ENCODE measurements at places on chromosomes 3 and 15. TPM values are rescaled to one million over a fixed set of nuclear protein-coding genes. Genes with fewer than 3 reads are reported as not detected.

KNG1 gene
- 0.25 TPM for total RNA-seq

MRAS gene
- 280 TPM for total RNA-seq

CCNB2 gene
- 0.62 TPM for total RNA-seq

UNC13C gene
- 0.20 TPM for total RNA-seq

CCDC39 gene
- not detected for total RNA-seq

CEMIP gene
- 0.34 TPM for total RNA-seq

ITIH4 gene
- total RNA-seq: 3.1 TPM

C3orf62 gene
- total RNA-seq: 2.8 TPM

DNA sequence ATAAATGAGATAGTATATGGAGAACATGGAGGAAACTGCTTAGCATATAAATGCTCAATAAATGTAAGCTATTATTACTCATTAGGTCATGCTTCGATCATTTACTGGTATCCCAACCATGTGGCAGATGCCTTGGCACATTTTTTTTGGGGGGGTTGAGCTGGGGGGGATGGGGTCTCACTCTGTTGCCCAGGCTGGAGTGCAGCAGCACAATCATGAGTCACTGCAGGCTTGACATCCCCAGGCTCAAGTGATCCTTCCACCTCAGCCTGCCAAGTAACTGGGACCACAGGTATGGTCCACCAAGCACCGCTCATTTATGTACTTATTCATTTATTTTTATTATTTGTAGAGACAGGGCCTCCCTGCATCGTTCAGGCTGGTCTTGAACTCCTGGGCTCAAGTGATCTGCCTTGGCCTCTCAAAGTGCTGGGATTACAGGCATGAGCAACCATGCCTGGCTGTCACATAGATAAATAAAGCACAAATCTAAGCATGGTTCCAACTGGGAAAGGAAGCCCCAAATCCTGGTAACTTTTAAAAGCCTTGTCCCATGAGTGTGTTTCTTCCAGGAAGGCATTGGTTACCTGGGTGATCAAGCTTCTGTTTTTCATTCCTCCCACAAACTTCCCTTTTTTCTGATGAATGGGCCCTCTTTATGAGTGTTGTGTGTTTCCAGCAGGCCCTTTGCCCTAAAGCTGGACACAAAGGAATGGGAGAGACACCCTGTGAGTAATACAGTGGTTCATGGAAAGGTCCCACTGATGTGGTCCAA is 147.4 kb upstream of the UMPS start:
- H3K27me3 ChIP-seq: no peaks in the 10 kb centered on the region
- H3K4me1 ChIP-seq: peaks cover 24% of the 10 kb centered on the region
- no peak overlapping the region for H3K4me3 ChIP-seq

GRCh38 chr15:58604455-58604923 is 145.0 kb downstream of the ADAM10 start:
- H3K4me1 ChIP-seq: no peaks in the 10 kb centered on the region
- no peak overlapping the region for H3K4me3 ChIP-seq
- H3K36me3 ChIP-seq: peaks cover 47% of the 10 kb centered on the region

DNA sequence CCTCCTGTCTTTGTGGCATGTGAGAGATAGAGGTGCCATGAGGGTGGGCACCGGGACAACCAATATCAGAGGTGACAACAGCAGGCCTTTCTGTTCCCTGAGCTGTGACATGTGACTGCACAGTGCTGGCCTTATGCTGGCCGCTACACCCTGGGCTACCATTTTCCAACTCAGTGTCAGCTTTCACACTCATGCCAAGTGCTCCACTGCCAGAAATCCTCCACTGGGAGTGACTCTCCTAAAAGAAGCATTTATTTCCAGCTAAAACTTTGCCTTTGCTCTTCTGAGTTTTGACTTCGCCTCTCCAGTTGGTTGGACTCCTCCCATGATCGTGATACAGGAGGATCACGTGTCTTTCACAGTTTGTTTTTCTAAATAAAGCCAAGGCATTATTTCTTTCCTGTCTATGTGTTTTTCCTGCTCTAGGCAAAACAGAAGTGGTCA is 31.4 kb downstream of the CA12 start:
- peak overlapping the region; percentile 70 for H3K27ac ChIP-seq
- no peaks in the 10 kb centered on the region for H3K27me3 ChIP-seq
- DNase-seq: peak; percentile 37
- H3K4me3 ChIP-seq: no peak overlapping the region
- no peaks in the 10 kb centered on the region for H3K36me3 ChIP-seq

GRCh38 chr3:88690287-88690686 is 417.1 kb upstream of the EPHA3 start:
- H3K27me3 ChIP-seq: no peaks in the 10 kb centered on the region
- DNase-seq: no peak
- H3K27ac ChIP-seq: no peak overlapping the region
- no peak overlapping the region for H3K4me3 ChIP-seq
- H3K4me1 ChIP-seq: no peaks in the 10 kb centered on the region

DNA sequence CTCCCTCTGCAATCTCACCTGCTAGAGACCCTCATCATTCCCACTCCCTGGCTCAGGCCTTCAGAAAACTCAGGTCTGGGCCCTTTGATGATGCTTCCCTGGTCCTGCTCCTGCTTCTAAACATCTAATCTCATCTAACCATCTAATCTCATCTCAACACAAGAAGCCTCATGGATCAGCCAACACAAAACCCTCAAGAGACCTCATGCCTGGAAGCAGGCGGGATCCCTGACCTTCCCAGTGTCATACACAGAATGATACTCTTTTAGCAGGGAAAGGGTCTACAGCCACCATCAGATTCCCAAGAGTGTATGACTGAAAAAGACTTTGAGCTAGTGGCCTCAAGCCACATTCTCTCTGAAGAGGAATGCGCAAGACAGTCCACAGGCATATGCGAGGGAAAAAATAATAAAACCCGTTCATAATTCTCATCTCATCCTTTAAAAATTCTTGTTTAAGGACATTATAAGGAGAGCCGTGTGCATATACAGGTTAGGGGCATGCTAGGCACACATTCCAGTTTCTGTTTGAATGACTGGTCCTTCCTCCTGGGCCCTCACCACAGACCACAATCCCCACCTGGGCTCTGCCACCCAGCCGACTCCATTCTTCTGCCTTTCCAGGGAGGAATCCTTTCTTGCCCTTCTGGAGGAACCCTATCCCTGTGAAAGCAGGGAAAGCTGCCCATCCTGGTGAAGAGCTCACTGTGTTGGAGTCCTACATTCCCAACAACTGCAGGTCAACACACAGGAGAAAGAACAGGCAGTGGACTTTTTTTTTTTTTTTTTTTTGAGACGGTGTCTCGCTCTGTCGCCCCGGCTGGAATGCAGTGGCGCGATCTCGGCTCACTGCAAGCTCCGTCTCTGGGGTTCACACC is 2.2 kb downstream of the ZXDC start:
- no peak for DNase-seq
- peaks cover 36% of the 10 kb centered on the region for H3K36me3 ChIP-seq
- H3K4me3 ChIP-seq: peak overlapping the region; percentile 71
- peaks cover 65% of the 10 kb centered on the region for H3K4me1 ChIP-seq

DNA sequence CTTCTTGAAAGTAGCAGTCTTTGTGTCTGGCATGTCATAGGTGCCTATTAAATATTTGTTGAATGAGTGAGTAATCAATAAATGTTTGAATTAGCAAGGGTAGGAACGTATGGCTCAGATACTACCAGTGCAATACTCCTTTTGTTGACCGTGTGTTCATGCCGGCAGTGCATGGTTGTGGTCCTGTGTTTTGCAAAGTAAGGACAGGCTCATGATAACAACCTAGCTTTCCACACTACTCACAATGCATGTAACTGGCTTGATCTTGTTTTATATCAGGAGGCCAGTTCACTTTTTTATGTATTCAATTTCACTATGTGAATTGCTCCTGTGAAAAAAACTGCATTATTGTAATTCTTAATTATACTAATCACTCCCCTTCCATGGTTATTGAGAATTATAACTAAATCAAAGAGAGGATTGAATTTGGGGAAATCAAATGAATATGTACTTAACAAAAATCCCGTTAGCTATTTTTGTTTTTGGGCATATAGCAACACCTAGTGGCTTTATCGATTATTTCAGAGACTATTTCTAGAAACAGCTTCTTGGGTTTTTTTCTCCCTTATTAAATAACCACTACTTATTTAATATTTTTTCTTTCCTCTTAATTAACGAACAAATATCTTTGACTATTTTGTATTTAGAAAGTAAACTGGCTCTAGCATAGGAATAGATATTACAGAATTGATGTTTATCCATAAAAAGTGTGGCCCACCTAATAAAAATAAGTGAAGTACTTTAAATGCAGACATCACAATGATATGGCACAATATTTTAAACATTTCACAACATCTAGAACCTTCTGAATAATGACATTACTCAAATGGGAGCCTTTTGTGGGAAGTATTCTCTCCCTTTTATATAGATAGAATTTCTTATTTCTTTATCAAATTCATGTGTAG is 218.5 kb downstream of the BBX start:
- H3K4me3 ChIP-seq: no peak overlapping the region
- DNase-seq: no peak
- H3K4me1 ChIP-seq: no peaks in the 10 kb centered on the region
- H3K36me3 ChIP-seq: no peaks in the 10 kb centered on the region

DNA sequence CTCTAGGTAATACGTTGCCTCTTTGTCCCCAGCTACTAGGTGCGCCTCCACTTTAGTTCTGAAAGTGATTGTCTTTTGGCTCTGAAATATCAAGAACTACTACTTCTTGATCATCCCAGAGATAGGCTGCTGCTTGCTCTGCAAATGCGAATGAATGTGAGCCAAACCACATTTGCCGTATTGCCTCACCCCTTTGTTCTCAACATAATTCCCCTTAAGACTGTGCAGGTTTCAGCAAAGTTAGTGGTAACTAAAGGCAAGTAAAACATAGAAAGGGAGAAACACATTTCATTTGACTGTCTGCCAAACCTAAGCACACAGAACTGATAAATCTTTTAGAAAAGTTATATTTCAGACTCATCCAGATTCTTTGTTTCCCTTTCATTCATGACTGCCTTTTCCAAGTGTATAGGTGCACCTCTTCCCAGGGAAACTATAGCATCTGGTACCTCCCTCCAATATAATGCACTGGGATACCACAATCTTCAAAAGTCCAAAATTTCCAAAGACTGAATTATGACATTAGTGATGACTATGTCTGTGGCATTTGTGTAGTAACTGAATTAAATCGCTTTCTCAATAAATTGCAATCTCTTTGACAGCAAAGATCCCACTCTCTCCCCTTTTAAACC is 720.6 kb upstream of the CBLB start:
- H3K4me3 ChIP-seq: no peak overlapping the region
- peaks cover 9% of the 10 kb centered on the region for H3K4me1 ChIP-seq
- no peaks in the 10 kb centered on the region for H3K27me3 ChIP-seq
- no peak for DNase-seq
- H3K36me3 ChIP-seq: no peaks in the 10 kb centered on the region
- no peak overlapping the region for H3K27ac ChIP-seq

DNA sequence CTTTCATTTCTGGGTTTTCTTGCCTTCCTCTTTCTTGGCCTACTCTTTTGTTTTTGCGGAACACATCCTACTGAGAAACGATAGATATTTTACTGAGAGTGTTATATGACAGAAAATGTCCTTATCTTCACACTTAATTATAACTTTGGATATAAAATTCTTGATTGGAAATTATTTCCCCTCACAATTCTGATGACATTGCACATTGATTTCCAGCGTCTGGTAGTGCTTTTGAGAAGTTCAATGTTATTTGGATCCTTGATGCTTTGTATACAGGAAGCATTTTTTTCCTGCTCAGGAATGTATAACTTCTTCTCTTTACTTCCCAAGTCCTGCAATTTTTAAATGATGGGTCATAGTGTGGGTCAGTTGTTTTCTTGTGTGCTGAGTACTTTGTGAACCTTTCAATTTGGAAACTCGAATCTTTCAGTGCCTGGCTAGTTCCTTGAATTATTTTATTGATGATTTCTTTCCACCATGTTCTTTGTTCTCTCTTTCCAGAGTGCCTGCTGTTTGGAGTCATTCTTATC is 183.9 kb downstream of the PDCD6IP start:
- H3K27me3 ChIP-seq: no peaks in the 10 kb centered on the region
- no peak for DNase-seq
- H3K4me1 ChIP-seq: no peaks in the 10 kb centered on the region
- H3K27ac ChIP-seq: no peak overlapping the region

DNA sequence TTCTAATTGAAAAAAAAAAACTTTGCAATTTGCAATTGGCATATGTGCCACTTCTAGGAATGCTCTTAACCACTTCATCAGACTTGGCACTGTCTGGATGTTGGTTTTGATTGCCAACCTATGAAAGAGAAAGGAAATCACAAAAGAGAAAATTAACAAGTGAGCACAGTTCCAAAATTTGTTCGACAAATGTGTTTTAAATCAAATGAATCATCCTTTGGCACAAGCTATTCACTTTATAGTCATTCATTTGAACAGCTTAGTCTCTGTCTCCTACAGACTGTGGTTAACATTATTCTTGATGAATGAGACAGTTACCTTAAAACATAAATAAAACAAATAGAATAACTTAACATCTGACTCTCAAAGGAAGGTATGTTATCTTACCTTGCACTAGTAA is 265.0 kb downstream of the EPHA3 start:
- no peaks in the 10 kb centered on the region for H3K36me3 ChIP-seq
- DNase-seq: no peak
- H3K27me3 ChIP-seq: no peaks in the 10 kb centered on the region
- no peaks in the 10 kb centered on the region for H3K4me1 ChIP-seq

GRCh38 chr15:90210593-90210992 is 9.5 kb downstream of the SEMA4B start:
- H3K27me3 ChIP-seq: no peaks in the 10 kb centered on the region
- peaks cover 29% of the 10 kb centered on the region for H3K4me1 ChIP-seq

DNA sequence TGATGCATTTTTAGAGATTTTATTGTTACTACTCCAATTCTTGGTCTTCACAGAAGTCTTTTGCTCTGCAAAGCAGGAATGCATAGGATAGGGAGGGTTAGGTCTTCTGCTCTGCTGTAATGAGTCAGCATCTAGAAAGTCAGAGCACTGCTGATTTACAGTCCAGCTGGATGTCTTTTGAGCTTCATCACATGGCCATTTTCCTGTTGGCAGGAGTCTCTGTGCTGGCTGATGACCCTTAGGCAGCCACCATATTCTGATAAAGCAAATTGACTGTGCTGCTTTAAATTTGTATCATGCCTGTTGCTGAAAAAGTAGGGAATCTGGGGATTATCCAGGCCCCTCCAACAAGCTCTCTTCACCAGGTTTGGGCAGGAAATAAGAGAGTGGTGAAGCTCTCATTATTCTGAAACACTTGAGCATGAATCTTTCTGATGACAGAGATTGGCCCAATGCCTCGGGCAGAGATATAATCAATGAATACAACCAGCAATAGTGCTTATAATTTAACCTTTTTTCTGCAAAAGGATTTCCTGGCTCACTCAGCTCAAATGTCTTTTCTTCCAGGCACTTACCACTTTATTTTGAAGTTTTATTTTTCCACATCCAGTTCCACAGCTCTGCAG is 9.7 kb upstream of the CRBN start:
- no peaks in the 10 kb centered on the region for H3K36me3 ChIP-seq
- no peak overlapping the region for H3K27ac ChIP-seq
- peaks cover 6% of the 10 kb centered on the region for H3K4me1 ChIP-seq
